Stimulated activated CD4-positive, alpha-beta T cell treated with anti-CD3 and anti-CD28 coated beads, TNF-alpha, amount 100 ng/mL, for 48 hours (primary cell): ENCODE measurements at places on chromosomes 5 and 9.

GRCh38 chr9:124493794-124494479 is 13.3 kb downstream of the NR5A1 start:
- DNase-seq, result no peak

- no peak for DNase-seq
Measured at GRCh38 chr5:181045316-181045715, 5.2 kb downstream of the BTNL9 start.

- no peak for DNase-seq
Measured at GRCh38 chr9:130563797-130564196, 15.6 kb upstream of the FUBP3 start.

- DNase-seq, result no peak
Measured at GRCh38 chr5:60529001-60529400, 171.0 kb downstream of the DEPDC1B start.

DNA sequence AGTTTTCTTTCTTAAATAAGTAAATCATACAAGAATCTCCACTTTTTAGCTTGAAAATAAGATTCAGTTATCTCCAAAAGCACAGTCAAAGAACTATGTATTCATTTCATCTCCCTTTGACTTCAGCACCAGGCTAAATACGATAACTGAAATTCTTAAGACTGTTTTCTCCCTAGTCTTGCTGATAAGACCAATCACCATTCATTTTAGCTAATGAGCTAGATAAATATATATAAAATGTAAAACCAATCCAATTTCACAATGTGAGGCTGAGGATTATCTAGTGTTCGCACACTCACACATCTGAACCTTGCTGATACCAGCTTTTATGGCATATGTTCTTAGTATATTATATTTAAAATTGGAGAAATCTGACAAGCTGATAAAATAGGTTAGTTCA is 17.3 kb upstream of the ZNF622 start:
- no peak for DNase-seq

- no peak for DNase-seq
Measured at GRCh38 chr9:130852801-130853200, 17.7 kb downstream of the ABL1 start.

- DNase-seq, result no peak
Measured at GRCh38 chr5:27652505-27652904, 614.1 kb upstream of the CDH9 start.

- DNase-seq, result no peak
Measured at GRCh38 chr5:16147179-16147900, 32.3 kb downstream of the MARCHF11 start.

DNA sequence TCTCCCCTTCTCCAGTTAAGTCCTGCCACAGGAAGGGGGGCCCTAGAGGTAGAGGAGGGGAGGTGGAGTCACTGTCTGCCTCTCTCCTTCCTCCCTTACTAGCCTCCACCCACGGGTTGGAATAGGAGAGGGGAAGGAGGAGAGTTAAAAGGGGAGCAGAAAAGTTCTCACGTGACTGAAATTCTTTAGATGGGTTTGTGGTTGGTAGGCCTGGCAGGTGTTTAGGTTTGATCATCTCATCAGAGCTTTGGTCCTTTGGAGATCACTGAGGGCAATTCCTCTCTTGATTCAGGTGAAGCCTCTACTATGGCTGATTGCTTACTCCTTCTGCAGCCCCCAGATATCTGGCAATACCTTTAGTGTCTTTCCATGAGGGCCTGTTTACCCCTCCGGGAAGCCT is 24.9 kb upstream of the C5orf63 start:
- DNase-seq, result no peak

DNA sequence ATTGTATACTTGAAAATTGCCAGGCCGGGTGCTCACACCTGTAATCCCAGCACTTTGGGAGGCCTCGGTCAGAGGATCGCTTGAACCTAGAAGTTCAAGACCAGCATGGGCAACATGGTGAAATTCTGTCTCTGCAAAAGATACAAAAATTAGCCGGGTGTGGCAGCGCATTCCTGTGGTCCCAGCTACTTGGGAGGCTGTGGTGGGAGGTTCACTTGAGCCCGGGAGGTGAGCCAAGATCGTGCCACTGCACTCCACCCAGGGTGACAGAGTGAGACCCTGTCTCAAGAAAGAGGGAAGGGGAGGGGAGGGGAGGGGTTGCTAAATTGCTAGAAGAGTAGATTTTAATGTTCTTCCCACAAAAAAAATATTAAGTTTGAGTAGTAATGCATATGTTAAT is 53.2 kb downstream of the FNBP1 start:
- no peak for DNase-seq

GRCh38 chr9:32069169-32069813 is 315.2 kb upstream of the ACO1 start:
- DNase-seq, result no peak
